ENCODE measurements at places on chromosomes 3 and 15.

DNA sequence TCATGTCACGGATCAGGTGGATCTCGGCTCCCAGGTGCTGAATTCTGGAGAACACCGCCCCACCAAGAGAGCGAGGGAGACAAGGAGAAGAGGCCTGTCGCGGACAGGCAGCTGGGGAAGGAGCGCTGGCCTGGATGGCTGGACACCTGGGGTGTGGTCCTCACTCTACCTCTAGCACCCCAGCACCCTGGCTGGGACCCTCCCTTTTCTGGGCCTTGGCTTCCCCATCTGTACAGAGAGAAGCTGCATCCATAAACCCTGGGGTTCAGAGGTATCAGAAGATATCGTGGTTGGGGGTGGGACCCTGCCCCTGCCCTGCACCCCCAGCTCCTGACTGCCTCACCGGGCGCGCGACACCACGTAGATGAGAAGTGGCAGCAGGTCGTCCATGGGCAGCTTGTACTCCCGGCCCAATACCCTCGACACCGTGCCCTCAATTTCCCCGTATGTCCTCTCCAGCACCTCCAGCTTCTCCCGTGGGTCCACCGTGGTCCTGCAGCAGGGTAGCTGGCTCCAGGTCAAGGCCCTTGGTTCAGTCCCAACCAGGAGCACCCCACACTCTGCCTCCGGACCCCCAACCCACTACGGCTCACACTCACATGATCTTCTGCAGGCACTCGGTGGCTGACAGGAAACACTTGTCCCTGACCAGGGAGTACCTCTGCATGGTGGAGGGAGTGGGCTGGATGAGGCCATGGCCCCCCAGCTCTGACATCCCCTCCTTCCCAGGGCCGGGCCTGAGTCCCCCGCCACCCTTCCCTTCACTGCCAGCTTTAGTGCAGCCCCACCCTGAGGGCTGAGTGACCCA, 21.7 kb downstream of the ALS2CL start:
- no peak for DNase-seq

DNA sequence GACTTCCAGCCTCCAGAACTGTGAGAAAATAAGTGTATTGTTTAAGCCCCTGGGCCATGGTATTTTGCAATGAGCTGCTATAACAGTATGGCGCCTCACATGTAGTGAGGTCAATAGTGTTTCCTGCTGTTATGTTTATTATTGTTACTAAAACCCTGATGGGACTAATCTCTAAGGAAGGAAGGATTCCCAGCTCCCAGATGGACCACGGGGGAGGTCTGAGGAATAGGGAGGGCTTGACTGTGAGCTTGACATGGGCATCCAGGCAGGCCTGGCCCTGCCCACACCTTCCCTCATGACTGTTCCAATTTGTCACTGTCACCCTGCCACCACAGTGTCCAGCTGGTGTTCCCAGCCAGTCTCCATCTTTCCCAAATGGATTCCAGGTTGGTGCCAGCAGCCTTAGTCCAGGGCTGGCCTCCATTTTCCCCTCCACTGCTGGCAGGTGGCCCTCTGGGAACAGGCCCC, 14.5 kb upstream of the SLC41A3 start:
- DNase-seq = no peak

- no peak for DNase-seq
Measured at GRCh38 chr3:33883538-33883950, 85.1 kb downstream of the PDCD6IP start.

- no peak for DNase-seq
Measured at GRCh38 chr3:36480911-36481648, 100.8 kb downstream of the STAC start.

- no peak for DNase-seq
Measured at GRCh38 chr3:121835465-121835801, 424 bp downstream of the EAF2 start.

Measured in stimulated activated CD8-positive, alpha-beta memory T cell treated with anti-CD3 and anti-CD28 coated beads, Interleukin-7, amount 100 ng/mL, for 4 hours (primary cell).